CD8-positive, alpha-beta memory T cell (primary cell): ENCODE measurements at places on chromosomes 3 and 15. TPM values are rescaled to one million over a fixed set of nuclear protein-coding genes. Genes with fewer than 3 reads are reported as not detected.

The CRABP1 gene
- total RNA-seq = not detected

The MORF4L1 gene
- 243 TPM for total RNA-seq

The MAP6D1 gene
- 3.8 TPM for total RNA-seq

The FOXB1 gene
- 0.37 TPM for total RNA-seq

The MNS1 gene
- total RNA-seq = 0.82 TPM

The IGDCC3 gene
- not detected for total RNA-seq

GRCh38 chr3:72661115-72661457 is 187.2 kb downstream of the SHQ1 start:
- peaks cover 12% of the 10 kb centered on the region for H3K4me1 ChIP-seq
- H3K4me3 ChIP-seq = no peak overlapping the region
- H3K36me3 ChIP-seq = no peaks in the 10 kb centered on the region
- DNase-seq = no peak

DNA sequence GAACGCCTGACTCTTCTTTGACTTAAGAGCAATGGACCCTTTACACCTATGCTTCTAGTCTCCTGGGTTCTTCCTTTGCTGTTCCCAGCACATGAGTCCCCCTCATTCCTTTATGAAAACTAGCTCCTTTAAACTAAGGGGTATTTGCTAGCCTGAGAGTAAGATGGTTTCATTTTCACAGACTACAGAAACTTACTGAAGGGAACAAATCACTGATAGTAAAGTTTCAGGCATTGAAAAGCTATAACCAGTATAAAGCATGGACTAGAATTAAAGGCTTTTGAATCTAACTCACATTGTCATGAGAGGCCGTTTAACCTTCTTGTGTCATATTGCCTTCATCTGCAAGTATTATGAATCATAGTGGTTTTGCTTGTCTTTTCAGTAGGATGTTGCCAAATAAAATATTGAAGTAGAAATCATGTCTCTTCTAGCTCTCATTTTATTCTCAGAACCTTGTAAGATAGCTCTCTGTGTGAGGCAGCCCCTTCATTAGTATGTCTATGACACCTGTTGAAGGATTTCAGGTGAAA is 765.9 kb downstream of the NR2F2 start:
- no peaks in the 10 kb centered on the region for H3K4me1 ChIP-seq
- H3K36me3 ChIP-seq = no peaks in the 10 kb centered on the region
- no peak overlapping the region for H3K4me3 ChIP-seq
- no peak for DNase-seq

GRCh38 chr15:101646672-101647071 is 5.5 kb downstream of the TM2D3 start:
- DNase-seq = no peak
- H3K4me1 ChIP-seq = peaks cover 43% of the 10 kb centered on the region
- H3K4me3 ChIP-seq = no peak overlapping the region
- peaks cover 42% of the 10 kb centered on the region for H3K36me3 ChIP-seq
- no peaks in the 10 kb centered on the region for H3K27me3 ChIP-seq
- no peak overlapping the region for H3K27ac ChIP-seq

DNA sequence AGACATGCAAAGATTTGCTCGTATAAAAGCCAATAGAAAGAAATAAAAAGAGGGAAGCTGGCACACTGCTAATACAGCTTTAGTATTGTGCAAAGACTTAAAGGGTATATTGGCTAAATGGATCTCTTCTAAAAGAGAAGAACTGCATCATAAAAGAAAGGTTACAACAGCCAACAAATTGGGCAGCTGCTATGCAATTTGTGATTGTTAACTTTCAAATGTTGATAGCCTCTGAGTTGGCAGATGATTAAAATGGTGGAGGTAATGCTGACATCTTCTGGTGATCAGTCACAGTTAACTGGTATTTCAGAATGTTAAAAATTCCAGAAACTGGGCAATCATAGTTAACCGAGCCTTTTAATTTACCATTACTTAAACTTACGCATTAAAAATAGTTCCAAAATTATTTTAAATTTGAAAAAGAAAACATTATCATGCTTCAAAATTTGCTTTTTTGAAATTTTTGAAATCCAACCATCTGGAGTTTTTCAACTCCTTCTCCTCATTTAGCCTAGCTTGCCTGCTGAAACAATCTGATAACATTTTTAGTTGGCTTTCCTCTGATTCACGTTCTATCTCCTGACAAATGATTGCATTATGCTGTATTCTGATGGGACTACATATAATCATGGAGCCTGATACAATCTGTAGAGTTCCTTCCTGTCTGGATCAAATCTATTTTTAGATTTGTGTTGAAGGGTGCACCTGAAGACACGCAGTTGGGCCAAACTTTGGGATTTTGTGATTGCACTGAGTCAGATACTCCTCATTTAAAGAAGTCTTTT is 144.0 kb upstream of the PDZRN3 start:
- DNase-seq = no peak
- no peaks in the 10 kb centered on the region for H3K27me3 ChIP-seq
- H3K4me3 ChIP-seq = no peak overlapping the region
- no peak overlapping the region for H3K27ac ChIP-seq
- H3K4me1 ChIP-seq = no peaks in the 10 kb centered on the region

DNA sequence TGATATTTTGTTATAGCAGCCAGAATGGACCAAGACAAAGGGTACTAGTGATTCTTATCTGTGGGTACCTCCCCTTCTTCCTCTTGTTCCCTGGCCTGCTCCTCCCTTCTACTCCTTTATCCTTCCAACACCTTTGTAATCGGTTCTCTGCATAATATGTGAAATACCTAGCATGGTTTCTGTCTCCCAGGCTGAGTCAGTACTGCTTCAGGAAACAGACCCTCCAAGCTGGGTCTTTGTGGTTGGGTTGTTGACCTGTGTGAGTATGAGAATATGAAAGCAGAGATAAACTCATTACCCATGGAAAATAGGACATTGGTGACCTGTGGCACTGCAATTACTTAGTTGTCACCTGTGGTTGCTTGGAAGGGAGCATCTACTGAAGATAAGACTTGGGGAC is 69.3 kb upstream of the KLF13 start:
- no peak overlapping the region for H3K4me3 ChIP-seq
- no peak overlapping the region for H3K27ac ChIP-seq
- peaks cover 29% of the 10 kb centered on the region for H3K4me1 ChIP-seq

DNA sequence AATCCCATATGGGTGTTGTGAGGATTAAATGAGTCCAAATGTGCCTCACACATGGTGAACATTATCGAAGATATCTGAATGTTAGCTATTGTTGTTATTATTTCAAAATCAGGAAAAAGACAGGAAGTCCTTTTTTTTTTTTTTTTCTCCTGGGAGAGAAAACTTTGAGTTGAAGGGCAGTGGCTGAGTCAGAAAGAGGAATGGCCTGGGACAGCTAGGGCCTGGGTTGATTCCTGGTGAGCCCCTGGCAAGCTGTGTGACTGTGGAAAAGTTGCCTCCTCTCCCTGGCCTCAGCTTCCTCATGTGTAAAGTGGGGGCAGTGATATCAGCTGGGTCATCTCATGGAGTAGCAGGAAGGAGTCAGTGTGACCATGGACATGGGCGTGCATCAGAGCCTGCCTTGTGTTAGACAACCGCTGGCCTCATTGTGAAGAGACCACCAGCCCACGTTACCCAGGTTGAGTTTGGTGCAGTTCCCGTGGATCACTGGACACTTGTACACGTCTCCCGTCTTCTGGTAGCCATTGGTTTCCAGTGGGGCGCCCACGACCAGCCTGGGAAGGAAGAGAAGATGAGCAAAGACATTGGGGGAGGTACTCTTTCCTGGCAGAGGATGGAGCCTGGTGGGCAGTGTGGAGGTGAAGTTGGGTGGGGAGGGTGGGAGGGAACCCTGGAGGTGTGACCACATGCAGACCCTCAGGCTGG is 63.1 kb downstream of the ITGA11 start:
- H3K27me3 ChIP-seq = no peaks in the 10 kb centered on the region
- DNase-seq = no peak
- no peak overlapping the region for H3K4me3 ChIP-seq
- H3K27ac ChIP-seq = no peak overlapping the region
- no peaks in the 10 kb centered on the region for H3K4me1 ChIP-seq

GRCh38 chr3:112587336-112587735 is 25.5 kb downstream of the SLC35A5 start:
- no peak overlapping the region for H3K27ac ChIP-seq
- no peak for DNase-seq
- peaks cover 24% of the 10 kb centered on the region for H3K36me3 ChIP-seq
- H3K4me3 ChIP-seq = no peak overlapping the region

- H3K4me1 ChIP-seq = no peaks in the 10 kb centered on the region
- H3K27ac ChIP-seq = no peak overlapping the region
- H3K36me3 ChIP-seq = no peaks in the 10 kb centered on the region
- H3K4me3 ChIP-seq = no peak overlapping the region
Measured at GRCh38 chr3:155956508-155957411, 86.3 kb downstream of the GMPS start.

DNA sequence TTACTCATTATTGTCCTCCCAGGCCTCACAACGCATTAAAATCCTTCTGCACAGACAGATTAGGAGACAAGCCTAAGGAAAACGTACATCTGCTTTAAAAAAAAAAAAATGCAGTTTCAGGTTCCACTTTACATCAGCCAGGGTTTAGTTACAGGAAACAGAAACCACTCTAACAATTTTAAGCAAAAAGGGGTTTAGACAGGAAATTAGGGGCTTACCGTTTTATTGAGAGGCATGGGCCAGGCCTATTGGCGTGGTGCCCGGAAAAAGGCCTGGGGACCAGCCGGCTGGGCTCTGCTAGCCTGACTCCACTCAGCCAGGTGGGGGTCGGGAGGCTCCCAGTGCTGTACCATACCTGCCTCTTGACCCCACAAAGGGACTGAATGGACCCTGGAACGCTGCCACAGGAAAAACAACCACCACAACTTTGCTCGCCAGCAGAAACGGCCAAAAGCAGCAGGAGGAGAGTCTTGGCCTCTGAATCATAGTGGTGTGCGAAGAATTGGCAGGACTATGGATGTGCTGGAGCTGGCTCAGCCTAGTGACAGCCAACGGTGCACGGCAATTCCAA is 124.3 kb downstream of the CHSY1 start:
- no peaks in the 10 kb centered on the region for H3K27me3 ChIP-seq
- H3K4me1 ChIP-seq = peaks cover 24% of the 10 kb centered on the region
- H3K4me3 ChIP-seq = peak overlapping the region; percentile 27
- no peaks in the 10 kb centered on the region for H3K36me3 ChIP-seq

DNA sequence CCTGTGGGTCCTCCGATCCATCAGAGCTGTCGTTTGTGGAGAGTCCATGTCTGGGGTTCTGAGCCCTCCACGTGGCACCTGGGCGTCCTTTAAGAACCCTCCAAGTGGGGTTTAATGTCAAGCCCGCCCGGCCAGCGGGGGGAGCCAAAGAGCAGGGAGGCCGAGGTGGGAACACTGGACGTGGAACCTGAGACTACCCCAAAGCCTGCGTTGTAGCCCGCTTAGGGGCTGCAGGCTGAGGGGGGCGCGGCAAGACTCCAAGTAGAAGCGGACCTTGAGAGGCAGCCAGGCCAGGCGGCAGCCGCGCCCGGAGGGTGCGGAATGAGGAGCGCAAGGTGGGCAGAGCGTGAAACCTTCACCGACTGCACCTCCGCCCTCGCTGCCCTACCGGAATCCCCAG is 126.2 kb upstream of the ATP10A start:
- H3K4me3 ChIP-seq = no peak overlapping the region
- no peaks in the 10 kb centered on the region for H3K4me1 ChIP-seq
- no peak overlapping the region for H3K27ac ChIP-seq
- no peaks in the 10 kb centered on the region for H3K36me3 ChIP-seq
- no peaks in the 10 kb centered on the region for H3K27me3 ChIP-seq
- no peak for DNase-seq

DNA sequence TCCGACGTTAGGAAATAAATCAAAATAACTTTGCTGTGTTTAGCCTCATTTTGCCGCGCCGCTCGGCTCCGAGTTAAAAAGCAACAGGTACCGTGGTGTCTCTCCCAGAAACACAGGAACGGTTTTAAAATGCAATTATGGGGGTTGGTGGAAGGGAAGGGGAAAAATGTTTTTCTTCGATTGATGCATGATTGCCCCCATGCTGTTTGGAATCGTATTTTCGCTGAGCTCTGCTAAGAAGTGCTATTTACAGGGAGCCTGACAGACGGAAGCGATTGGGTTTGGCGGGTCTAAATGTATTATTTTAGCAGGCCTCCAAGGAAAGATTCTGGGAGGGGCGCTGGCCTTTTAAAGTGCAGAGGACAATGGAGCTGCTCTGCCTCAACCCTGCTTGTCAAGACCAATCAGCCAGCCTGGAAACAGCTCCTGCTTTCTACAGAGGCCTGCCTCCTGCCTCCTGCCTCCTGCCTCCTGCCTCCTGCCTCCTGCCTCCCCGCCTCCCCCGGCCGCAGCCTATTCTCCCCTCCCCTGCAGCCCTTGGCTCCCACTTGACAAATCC is 156.7 kb upstream of the TLE3 start:
- H3K27me3 ChIP-seq = no peaks in the 10 kb centered on the region
- no peak overlapping the region for H3K27ac ChIP-seq
- H3K36me3 ChIP-seq = no peaks in the 10 kb centered on the region
- H3K4me1 ChIP-seq = peaks cover 20% of the 10 kb centered on the region
- H3K4me3 ChIP-seq = no peak overlapping the region
- no peak for DNase-seq

DNA sequence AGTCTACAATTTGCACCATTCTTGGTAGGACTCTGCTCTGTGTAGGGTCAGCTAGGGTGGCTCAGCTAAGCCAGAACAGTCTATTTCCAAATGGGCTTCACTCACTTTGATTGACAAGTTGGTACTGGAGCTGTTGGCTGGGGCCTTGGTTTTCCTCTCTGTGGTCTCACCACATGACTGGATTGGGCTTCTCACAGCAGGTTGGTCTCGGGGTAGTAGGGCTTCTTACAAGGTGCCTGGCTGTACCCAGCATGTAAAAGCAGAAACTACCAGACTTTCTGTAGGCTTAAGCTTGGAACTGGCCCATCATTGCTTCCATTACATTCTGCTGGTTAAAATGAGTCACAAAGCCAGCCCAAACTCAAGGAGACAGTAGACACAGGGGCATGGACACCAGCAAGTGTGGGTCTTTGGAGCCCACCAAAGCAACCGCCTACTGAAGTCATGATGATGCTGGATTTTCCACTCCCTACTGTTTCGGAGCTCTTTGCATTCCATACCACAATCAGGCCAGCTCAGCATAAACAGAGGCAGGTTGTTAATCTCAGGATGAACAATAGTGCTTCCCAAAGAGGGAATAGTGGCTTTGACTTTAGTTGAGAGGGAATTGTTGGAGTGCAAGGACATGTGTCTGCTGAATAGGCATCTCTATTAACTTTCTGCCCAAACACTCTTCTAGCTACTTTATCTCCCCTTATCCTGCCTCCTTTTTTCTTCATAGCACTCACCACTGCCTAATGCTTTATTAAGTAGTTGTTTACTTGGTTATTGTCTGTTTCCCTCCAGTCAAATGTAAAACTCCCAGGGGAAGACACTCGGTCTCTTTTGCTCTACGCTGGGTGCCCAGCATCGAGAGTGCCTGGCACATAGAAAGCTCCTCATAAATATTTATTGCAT is 78.0 kb upstream of the RARB start:
- H3K36me3 ChIP-seq = no peaks in the 10 kb centered on the region
- H3K4me1 ChIP-seq = no peaks in the 10 kb centered on the region
- H3K4me3 ChIP-seq = no peak overlapping the region
- DNase-seq = no peak
